ENCODE measurements at places on chromosomes 16 and 17.

DNA sequence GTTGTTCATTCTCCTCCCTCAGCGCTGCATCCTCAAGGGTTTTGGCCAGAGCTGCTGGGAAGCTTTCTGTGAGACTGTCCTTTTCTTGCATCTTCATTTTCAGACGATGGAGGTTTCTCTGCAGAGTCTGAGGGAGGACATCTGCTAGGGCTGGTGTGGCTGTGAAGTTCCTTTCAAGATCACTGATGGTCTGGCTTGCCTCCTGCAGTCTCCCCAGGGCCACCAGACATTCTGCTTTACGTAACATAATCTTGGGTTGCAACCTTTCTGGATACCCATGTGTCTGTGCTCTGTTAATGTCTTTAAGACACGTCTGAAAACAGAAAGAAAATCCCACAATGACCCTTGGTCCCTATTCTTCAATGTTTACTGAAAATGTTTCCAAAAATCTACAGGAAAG lies 29.0 kb downstream of the SMYD4 start:
- no peak for DNase-seq

DNA sequence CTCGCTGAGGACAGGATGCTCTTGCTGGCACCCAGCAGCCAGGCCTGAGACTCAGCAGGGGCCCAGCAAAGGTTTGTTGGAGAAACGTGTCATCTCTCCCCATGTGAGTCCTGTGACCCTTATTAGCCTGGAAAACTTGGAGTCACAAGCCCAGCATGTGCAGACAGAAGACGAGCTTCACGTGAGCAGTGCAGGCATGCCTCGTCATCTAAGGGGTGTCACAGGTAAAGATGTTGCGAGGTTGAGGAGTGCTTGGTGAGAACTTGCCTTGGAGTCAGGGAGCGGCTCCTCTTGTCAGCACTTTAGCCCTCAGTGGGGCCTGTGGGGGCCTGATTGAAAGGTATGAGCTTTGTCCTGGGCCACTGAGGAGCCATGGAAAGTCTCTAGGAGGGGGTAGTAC lies 2.1 kb upstream of the CTRL start:
- DNase-seq: no peak

DNA sequence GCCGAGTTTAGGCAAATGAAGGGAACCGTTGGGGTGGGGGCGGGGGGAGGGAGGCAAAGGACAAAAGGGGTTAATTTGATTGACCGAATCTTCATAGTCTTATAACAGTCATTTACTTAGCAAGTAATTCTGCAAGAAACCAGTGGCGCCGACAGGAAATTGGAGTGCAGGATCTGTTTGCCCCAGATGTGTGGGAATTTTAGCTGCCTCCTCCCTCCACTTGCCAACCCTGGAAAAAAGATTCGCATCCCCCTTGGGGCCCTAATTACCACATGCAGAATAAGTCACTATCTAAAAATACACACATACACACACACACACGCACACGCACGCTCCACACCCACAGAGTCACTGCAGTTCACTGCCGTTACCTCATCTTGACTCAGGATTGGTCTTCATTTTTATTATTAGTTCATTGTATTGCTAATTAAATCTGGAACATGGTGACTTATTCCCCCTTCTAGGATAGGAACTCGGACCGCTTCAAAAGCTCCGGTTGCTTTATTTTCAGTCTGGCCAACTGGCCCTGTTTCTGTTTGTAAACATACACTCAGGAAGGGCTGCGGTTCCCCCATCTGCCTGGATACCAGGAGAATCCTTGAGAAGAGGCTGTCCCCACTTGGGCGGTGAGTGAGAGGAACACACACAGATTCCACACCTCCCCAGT lies 241.6 kb upstream of the SALL1 start:
- DNase-seq: no peak

DNA sequence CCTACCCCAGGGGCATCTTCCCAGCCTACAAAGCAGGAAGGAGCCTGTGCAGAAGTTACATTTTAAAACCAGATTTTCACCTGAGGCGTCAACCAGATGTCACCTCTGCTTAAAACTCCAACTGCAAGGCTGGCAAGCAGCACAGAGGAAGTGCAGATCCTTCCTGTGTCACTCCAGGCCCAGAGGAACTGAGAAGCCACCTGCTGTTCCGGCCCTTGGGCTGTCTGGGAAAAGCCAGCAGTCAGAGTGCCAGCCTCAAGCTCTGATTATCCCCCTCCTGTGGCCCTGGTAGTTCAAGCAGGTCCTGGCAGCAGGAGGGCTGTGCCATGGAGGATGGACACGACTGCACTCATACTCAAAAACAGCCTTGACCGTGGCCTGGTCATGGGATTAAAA lies 10.2 kb downstream of the POLR2C start:
- no peak for DNase-seq

DNA sequence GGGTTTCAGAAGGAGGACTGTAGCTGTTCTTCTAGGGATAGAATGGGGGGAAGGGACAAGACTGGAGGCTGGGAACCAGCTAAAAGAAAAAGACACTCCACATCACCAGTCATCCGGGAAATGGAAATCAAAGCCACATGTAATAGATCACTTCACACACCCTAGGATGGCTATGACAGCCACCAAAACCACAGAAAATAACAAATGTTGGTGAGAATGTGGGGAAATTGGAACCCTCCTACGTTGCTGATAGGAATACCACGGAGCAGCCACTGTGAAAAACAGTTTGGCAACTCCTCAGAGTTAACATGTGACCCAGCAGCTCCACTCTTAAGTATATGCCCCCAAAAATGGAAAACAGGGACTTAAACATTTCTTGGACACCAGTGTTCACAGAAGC lies 2.3 kb downstream of the TLE7 start:
- DNase-seq: no peak

DNA sequence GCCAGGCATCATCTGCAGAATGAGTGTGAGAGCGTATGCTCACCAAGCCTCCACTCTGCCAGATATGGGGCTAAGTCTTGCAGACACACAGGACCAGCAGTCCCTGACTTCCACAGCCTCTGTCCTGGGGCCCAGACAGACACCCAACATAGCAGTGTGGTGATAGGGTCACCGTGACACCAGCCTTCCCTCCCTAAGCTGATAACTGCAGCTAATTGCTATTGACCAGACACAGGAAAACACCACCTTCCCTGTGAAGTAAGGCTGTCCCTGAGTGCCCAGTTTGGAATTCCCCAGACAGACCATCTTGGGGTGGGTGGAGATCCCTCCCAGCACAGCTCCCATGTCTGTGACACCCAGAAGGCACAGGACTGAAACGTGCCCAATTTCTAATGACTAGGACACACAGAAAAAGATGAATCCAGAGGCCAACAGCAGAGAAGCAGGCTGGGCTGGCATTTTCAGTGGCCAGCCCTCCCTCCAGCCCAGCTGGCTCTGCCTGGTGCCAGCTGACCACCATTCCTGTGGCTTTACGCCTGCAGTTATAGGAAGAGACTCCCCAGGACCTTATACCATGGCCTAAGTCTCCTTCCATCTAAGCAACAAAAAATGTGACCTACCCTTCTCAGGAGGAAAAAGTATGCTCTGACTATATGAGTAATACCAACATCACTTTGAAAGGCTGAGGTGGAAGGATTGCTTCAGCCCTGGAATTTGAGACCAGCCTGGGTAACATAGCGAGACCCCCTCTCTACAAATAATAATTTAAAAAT lies 30.3 kb downstream of the ATPAF2 start:
- DNase-seq: no peak

DNA sequence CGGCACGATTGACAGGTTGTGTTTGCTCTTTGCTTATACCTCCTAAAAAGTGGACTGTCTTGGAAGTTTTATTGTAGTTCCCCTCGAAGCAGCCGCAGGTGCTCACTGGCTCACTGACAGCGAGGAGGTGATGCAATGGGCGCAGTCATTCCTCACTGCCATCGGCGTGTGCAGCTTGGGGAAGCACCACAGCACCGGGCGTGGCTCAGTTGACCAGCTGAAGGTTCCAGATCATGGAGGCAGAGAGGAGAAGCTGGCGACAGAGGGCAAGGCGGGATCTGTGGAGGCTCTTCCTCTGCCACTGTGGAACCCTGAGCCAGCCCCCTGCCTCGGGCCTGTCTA lies 72.1 kb upstream of the TNRC6C start:
- DNase-seq: no peak

- no peak for DNase-seq
These were observed 51.4 kb downstream of the RAP1GAP2 start for GRCh38 chr17:2847381-2848333.

- DNase-seq: no peak
These were observed 116.6 kb downstream of the SHISA9 start for GRCh38 chr16:13018026-13018425.

DNA sequence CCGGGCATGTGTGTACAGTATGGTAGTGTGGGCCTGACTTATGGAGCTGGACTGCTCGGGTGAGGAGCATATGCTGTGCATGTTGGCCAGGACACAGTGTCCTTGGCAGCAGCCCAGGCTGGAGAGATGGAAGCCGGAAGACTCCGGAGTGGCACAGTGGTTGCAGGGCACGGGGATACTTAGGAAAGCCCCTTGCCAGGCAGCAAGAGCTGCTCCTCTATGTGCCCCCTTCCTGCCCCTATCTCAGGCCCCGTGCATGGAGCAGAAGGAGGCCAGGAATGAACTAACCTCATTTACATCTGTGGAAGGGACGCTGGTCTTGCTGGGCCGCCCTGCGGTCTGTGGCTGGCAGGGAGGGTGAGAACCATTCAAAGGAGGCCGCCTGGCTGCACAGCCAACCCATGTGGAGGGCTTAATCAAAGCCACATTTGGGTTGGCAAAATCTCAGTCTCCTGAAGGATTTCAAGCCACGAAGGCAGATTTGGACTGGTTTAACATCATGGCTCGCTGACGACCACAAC lies 32.2 kb upstream of the RCVRN start:
- DNase-seq: no peak

GRCh38 chr16:35177851-35178250 lies 1718.4 kb downstream of the TP53TG3F start:
- DNase-seq: no peak

DNA sequence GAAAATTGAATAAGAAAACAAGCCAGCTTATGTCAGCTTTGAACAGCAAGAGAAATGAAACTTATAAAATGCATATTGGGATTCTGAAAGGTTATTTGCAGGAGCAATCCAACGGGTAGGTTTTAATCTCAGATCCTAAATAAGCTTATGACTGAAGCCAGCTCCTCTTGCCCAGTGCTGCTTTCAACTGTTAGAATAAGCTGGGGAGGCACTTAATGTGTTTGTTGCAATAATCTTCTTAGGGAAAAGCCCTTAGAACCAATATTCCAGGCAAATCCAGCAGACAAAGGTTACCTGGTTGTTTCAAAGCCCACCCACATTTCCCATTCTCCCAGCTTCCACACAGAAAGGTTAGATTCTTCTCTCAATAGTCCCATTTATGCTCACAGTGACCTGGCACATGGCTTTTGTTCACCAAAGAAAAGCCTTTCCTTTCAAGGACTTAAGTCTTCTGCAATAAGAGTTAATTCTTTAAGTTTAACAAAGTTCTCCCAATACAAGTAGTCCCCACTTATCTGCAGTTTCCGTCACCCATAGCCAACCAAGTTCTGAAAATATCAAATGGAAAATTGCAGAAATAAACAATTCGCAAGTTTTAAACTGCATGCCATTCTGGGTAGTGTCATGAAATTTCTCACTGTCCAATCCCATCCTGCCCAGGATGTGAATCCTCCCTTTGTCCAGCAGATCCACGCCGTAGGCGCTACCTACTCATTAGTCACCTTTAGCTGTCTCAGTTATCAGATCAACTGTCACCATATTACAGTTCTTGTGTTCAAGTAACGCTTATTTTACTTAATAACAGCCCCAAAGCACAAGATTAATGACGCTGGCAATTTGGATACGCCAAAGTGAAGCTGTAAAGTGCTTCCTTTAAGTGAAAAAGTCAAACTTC lies 5.9 kb downstream of the TEX2 start:
- no peak for DNase-seq

DNA sequence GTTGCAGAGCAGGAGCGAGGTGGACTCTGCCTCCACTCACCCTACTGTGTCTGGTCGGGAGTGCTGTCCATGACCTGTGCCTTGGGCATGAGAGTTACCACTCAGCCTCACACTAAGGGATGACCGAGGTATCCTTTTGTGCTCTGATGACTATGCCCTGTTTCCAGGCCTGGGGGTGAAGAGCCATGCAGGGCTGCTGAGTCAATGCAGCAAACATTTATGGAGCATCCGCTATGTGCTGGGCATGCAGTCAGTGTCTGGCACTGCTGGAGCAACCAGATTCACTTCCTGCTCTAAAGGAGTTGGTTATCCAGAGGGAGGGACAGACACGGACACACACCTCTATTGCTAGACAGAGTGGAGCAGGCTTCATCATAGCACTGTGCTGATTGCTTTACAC lies 7.6 kb upstream of the HNF1B start:
- DNase-seq: no peak

- DNase-seq: no peak
These were observed 59.4 kb upstream of the CMIP start for GRCh38 chr16:81385031-81385756.

GRCh38 chr17:68019336-68019674 lies 16.2 kb upstream of the KPNA2 start:
- no peak for DNase-seq

DNA sequence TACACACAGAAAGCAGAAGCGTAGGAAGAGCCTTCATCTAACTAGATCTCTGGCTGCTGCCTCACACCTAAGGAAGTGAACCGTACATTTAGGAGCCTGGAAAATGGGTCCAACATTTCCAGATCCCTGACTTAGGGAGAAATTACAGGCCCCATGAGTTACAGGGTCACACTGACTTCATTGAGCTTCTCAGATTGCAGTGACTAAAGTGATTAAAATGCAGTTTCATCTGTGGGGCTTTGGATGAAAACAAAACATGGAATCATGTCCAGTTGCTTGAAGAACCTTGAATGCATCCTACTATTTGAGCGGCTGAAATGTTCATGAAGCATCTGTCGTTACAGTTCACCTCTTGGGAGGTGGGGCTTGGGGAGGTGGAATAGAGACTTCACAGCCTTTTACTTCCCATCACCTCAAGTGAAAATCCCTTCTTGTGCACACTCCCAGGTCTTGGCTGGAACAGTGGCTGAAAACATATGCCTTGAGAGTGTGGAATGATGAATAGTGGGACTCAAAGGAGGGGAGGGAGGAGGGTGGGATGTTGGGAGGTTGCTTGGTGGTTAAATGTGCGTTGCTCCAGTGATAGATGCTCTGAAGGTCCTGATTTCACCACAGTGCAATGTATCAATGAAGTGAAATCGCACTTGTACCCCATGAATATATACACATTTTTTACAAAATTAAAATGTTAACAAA lies 19.7 kb downstream of the TEKT3 start:
- DNase-seq: no peak

DNA sequence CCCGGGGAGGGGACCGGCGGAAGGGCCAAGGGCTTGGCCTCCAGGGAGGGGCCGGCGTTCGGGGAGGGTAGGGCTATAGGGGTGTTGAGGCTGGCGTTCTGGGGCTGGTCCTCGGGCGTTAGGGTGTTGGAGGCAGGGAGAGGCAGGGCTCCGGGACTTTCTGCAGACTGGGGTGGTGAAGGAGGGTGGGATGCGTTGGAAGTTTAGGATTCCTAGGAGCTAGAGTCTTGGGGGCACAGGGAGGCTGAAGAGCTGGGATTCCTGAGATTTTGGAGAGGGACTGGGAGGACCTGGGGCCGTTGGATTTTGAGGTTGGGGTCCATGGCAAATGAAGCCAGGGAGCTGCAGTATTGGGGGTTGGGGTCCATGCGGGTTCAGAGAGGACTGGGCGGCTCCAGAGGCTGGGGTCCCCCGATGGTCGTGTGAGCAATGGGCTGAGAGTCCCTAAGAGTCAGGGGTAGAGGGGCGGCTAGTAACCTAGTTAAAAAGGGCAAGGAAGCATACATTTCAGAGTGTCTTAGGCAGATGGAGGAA lies 740 bp downstream of the NFATC2IP start:
- DNase-seq: no peak

Data from stimulated activated CD8-positive, alpha-beta memory T cell treated with anti-CD3 and anti-CD28 coated beads, Interleukin-4, amount 100 ng/mL, for 4 hours (primary cell).